ENCODE measurements at places on chromosomes 12 and 14. TPM values are rescaled to one million over a fixed set of nuclear protein-coding genes. Genes with fewer than 3 reads are reported as not detected.
A peak's percentile ranks its signal among the peaks of the same experiment; 100 is the strongest.

CAPRIN2 gene
- total RNA-seq = 8.8 TPM

ZC2HC1C gene
- total RNA-seq = 2.2 TPM

CCNT1 gene
- 66.4 TPM for total RNA-seq

DNA sequence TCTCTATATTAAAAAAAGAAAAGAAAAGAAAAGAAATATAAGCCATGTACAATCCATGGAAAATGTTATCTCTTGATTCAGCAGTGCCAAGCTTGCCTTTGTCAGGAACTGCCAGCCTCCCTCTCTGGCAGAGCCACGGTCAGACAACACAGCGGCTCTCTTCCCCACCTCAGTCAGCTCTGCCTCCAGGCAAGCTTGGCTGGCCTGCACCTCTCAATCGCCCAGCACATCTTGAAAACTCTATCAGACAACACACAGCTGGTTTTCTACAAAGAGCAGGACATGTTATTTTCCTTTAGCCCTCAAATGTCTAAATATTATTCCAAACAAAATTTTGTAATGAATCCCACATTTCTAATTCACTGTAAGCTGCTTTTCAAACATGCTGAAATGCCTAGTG is 20.0 kb upstream of the GCH1 start:
- no peak for DNase-seq

DNA sequence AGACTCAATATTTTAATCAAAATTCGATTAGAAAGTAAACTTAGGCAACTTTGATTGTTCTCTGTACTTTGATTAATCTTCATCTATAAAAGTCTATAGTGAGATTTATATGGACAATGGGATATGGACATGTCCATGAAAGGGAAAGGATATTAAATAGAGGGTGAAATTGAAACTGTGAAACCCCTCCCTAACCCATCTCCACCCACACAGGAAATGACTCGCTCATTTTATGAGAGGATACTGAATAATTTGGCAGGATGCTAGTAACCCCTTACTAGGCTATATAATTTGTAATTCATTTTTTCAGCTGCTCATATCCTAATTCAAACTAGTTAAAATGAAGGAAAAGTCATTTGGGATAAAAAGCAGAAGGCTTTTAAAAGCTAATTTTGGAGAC is 328.0 kb upstream of the ATP2B1 start:
- no peak for DNase-seq

- DNase-seq = no peak
Measured at GRCh38 chr12:17352164-17352563, 737.8 kb downstream of the RERGL start.

DNA sequence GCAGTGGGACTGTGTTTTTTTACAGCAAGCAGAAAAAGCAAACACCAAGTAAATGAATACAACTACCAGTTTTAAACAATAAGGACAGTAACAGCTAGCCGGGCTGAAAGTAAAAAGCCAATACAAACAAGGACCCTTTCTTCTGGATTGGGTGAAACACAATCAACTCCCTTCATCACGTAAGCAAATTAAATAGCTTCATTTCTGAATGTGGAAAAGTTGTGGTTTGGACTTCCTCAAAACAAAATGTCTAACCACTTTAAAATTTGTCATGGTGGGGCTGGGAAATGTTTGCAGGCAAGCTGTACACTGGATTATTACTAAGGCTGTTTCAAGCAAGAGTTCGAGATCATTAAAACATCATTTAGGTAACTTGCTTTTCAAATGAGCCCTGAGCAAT is 47.4 kb downstream of the TCHP start:
- no peak for DNase-seq

DNA sequence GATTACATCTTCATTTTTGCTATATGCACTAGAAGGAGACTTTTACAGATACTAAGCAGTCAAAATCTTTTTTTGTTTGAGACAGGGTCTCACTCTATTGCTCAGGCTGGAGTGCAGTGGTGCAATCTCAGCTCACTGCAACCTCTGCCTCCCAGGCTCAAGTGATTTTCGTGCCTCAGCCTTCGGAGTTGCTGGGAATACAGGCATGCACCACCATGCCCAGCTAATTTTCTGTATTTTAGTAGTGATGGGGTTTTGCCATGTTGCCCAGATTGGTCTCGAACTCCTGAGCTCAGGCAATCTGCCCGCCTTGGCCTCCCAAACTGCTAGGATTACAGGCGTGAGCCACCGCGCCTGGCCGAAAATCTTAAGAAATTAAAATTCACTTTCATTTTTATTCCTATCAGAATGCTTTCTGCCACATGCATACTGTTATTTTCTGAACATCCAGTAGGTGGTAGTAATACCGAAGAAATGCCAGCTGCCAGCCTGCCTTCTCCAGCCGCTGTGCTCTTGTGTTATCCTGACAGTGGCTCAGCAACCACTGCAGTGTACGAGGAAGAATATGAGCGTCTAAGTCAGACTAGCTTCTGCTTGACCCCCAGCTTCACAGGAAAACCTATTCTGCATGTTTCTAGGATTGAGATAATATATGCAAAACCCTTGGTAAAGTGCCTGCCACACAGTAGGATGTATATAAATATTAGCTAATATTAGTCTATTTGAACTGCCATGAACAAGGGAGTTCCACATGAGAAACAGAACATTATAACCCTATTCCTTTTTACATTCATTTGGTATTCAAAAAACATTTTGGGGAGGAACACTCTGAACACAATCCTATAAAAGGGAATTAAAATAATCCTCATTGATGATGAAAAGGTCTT is 54.2 kb downstream of the RPAP3 start:
- DNase-seq = peak; percentile 5

GRCh38 chr12:68633614-68634558 is 23.2 kb downstream of the RAP1B start:
- no peak for DNase-seq

- DNase-seq = no peak
Measured at GRCh38 chr12:116282371-116283286, 5.1 kb upstream of the MED13L start.

Measured in CD8-positive, alpha-beta memory T cell (primary cell).